ENCODE measurements at places on chromosomes 11 and 22.

GRCh38 chr11:10117709-10118351 is 176.2 kb downstream of the SBF2 start:
- no peak for DNase-seq

DNA sequence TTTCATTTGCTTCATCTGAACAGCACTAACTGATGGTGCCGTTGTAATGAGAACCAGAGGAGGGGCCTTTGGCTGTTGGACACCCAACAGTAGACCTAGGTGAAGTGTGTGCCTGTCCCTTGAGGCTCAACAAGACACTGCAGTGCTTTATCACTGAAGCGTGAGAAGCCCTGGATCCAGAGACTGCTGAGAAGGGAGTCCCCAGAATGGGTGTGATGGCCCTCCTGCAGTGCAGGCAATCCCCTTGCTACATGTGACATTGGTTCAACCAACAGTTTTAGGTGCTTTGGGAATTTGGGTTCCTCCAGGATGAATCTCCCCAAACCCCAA is 125.6 kb downstream of the BRD1 start:
- DNase-seq, result peak; percentile 8

- no peak for DNase-seq
Observed at GRCh38 chr22:36497910-36498665, 8.8 kb downstream of the FOXRED2 start.

DNA sequence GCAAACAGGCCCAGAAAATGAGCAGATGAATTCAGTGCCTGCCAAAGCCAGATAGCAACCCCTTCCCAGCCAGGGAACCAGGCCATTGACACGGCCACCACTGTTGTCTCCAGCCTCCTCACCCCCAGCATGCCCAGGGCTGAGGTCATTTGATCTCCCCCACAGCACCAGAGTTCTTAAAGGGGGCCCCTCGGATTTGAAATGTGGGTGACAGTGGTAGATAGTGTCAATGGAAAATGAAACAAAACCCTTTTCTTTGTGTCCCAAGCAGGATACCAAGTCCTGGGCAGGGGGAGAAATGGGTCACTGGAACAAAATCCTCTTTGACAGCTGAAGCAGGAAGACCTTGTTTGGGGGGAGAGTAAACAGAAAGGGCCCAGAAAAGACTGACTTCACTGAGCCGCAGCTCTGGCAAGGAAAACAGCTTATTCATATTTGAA is 14.3 kb upstream of the ACCSL start:
- DNase-seq, result no peak

DNA sequence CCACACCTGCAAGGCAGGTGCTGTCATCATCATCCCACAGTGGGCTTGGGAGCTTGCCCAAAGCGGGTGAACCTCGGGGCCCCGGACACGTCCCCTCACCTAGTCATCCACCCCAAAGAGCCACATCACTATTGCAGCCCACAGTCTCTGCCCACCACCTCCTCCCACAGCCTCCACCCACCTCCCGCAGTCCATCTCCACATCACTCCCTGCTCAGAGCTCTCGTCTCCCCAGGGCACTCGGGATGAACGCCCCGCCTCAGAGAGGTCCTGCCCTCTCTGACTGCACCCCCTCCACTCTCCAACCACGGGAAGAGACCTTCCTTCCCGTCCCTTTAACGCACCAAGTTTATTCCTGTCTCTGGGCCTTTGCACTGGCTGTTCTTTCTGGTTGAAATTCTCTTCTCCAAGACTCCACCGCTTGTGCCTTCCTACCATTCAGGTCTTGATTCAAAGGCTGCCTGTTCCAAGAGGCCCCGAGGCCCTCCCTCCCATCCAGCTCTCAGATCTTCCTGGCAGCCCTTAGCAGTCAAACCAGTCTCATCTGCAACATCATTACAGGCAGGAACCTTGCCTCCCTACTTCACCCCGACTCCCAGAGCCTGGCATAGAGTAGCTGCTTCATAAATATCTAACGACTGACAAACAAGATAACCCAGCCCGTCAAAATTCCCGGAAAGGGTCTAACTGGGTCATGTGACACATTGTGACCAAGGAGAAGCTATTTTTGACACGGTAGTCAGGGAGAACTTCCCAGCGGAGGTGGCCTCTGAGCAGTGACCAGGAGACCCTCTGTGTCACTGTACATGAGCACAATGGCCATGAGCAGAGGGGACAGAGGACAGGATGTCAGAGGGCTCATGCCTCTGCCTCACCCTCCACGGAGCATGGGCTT is 11.1 kb downstream of the KCNJ4 start:
- DNase-seq, result no peak

- DNase-seq, result no peak
Observed at GRCh38 chr11:30186748-30187147, 44.1 kb upstream of the FSHB start.

DNA sequence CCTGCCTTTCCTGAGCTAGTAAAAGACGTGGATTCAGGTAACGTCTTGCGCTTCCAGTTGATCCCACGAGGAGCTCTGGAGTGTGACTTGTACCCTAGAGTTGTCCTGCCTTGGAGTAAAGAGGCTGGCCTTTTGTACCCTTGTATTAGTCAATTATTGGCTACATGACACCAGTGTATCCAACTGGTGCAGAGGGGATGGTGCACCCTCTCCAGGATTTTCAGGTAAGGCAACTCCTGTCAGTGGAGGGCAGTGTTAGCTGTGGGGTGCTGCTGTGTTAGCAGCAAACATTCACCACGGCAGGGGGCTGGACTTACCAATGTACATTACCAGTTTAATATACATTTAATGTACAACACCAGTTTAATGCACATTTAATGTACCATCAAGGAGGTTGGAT is 233.5 kb downstream of the MIAT start:
- no peak for DNase-seq

DNA sequence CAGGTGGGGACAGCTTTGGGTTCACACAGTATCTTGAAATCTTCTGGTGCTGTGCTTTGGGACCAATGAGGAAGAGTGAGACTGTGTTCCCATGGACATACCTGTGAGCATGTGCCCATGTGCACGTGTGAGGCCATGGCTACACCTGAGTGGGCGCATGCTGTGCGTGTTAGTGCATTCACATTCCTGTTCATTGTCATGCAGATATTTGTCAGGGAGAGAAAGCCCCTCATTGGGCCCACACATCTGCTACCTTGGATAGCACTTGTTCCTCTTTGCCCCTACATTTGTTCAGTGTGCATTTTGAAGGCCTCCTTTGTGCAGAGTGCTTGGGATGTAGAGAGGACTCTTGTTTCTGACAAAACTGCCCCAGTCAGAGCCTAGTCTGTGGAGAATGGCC is 154.3 kb upstream of the E2F8 start:
- no peak for DNase-seq

- DNase-seq, result no peak
Observed at GRCh38 chr22:17245341-17245740, 26.1 kb upstream of the ADA2 start.

DNA sequence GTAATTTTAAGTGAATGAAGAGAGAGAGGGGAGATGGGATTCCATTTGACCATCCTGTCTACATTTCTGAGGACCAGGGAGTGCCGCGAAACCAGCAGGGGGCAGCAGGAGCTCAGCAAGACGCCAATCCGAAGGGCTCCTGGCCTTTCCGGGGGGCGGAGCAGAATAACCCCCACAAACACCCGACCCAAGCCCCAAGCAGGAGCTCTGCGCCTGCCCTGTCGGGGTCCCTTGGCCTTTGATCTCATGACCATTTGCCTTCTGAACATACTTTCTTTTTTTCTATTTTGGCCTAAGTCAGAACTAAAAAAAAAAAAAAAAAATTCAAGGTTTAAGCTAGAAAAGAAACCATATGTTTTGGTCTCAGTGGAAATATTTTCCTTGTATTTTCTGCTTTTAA is 21.9 kb upstream of the SCN2B start:
- peak; percentile 73 for DNase-seq

DNA sequence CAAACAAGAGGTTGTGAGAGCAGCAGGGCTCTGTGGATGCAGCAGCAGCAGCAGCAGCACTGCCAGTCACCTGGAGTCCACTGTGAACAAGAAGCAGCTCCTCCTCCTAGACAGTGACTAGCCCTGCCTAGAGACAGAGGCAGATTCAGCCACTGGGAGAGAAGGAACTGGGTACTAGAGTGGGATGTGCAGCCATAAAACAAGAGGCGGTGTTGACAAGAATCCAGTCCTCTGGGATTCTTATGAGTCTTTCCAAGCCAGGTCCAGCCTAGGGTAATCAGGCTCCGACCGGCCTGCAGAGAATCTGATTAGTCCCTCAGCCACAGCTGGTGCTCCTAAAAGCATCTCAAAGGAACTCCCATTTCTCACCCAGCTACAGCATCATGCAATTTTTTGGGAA is 83.9 kb upstream of the USP47 start:
- DNase-seq, result no peak

GRCh38 chr11:96036863-96037262 is 113.0 kb upstream of the MTMR2 start:
- no peak for DNase-seq

DNA sequence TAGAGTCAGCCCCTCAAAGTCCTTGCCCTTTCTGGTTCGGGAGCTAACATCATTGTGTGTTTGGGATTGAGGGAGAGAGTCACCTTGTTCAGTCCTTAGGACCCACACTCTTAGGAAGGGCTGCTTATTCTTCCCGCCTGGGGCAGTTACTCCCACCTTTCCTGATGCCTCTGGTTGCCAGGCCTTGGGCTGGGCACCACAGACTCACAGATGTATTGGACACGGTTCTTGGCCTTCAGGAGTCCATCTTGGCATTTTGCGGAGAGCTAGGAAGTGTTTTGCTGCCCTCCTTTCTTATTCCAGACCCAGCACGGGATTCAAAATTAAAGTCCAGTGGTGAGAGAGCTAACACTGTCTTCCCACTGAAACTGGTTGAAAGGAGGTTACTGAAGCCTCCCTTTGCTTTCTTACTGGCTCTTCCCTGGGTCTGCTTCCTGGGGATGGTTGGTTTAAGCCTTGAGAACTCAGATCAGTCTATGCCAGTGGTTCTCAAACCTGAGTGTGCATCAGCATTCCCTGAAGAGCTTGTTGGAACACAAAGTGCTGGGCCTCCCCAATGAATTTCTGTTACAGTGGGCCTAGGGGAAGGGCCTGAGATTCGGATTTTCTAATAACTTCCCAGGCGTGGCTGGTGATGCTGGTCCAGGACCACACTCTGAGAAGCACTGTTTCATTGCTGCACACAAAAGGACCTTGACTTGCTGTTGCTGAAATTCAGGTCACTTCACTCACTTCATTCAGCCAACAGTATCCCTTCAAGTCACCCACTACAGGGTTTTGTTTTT is 1.4 kb downstream of the OSBP2 start:
- DNase-seq, result no peak

- DNase-seq, result peak; percentile 78
Observed at GRCh38 chr11:75639762-75640181, 29.1 kb downstream of the MAP6 start.

DNA sequence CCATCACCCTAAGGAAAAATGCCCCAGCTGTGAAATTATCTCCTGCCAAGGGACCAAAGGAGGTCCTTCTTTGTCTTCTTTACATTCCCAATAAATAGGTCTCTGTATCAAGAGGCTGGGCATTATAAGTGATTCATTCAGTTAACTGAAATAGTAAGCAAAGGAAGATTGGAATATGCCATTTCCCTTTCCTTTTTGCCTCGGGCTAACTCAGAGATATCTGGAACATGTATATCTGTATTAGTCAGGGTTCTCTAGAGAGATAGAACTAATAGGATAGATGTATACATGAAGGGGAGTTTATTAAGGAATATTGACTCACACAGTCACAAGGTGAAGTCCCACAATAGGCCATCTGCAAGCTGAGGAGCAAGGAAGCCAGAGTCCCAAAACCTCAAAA is 15.3 kb upstream of the CWF19L2 start:
- no peak for DNase-seq

DNA sequence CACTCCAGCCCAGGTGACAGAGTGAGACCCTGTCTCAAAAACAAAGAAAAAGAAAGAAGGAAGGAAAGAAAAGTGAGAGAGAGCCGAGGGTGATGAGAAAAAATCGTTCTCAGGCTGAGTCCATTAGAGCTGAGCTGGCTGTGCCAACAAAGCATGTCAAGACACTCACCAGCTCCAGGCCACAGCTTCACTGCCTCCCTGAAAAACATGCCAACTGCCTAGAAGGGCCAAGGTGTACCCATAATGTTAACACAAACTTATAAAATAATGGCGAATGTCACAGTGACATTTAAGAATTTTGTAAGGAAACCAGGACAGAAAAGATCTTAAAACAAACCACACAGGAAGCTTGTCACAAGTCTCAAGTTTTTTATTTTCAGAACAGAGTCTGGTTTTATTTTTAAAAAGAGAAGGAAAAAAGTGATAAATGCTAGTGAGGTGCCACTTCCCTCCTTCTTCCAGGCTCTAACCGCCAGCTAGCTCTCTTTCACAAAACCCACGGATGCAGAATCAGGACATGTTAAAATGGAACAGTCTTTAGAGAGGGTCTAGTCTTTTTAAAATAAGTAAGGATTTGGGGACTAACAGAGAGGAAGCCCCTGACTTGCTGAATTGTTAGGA is 5.1 kb downstream of the TMEM121B start:
- DNase-seq, result no peak

DNA sequence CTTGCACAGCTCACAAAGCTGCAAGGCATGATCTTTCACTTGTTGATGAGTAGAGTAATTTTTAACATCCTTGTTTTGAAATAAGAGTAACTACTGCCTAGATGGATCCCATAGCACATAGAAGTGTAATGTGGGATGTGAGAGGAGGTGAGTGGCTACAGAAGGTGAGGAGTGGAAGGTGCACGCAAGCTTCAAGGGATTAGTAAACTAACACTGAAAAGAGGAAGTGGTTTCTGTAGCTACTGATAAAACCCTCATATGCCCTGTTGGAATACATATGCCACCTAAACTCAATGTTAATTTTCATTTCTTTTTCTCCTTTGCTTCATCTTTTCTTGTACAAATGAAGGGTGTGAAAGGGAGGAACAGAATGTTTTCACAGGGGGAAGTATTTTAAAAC is 22.0 kb upstream of the CTSC start:
- DNase-seq, result no peak

DNA sequence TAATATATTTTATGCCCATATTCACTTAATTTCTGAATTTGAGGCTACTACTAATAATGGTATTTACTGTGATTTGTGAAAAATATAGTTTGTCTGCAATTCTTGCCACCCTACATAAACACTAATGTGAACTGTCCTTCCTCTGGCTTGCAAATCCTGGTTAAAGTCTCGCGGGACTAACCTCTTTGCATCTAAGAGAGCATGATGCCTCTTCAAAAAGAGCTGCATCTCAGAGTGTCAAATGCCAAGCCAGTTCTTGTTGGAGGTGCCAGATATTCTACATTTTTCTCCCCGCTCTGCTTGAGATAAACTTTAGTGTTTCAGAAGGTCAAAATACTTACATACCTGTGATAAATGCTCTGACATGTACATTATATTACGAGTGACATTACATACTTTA is 2.1 kb downstream of the ARHGAP42 start:
- no peak for DNase-seq

- no peak for DNase-seq
Observed at GRCh38 chr11:57179681-57180080, 2.1 kb upstream of the LRRC55 start.

GRCh38 chr11:128496249-128496648 is 91.1 kb downstream of the ETS1 start:
- no peak for DNase-seq

GRCh38 chr22:17222503-17222902 is 3.3 kb upstream of the ADA2 start:
- no peak for DNase-seq
